Activated T-cell treated with anti-CD3 and anti-CD28 coated beads for 4 hours (primary cell): ENCODE measurements at places on chromosomes 1 and 21.

DNA sequence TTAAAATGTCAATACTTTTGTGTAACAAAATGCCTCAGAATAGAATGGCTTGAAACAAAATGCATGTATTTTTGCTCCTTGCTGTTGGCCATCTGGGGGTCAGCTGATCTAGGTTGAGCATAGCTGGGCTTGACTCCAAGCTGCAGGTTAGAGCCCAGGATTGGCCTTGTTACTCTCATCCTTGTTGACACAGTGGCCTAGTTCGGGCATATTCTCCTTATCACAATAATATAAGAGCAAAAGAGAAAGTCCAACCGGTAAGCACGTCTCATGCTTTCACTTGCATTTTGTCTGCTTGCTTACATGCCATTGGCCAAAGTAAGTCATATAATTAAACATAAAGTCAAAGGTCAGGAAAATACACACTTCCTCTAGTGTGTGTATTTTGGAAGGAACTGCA, 456.2 kb downstream of the KCNT2 start:
- no peak for DNase-seq

DNA sequence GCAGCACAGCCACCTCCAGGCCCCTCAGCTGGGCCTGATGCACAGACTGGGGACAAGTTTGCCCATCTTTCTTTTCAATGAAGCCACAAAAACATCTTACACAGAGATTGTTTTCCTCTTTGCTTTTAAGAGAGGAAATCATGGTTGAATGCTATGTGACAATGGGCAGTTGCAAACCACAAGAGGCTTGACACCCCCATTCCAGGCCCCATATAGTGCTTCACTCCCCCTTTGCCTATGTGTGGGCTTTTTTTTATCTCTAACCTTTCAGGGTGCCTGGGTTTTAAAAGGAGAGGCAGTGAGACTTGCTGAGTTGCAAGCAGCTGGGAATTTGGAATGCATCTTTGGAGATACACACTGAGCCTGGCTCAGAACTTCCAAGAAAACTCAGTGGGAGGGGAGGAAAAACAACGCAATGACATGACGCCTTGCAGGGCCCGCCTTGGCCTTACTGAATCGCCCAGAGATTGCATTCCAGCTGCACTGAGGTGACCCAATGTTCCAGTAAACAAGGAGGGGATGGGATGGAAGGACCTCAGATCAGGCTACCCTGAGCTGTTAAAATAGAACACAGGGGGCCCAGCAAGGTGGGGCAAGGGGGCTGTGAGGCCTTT, 145.2 kb upstream of the ZNF648 start:
- no peak for DNase-seq

GRCh38 chr1:5341471-5341870, 650.8 kb downstream of the NPHP4 start:
- no peak for DNase-seq

DNA sequence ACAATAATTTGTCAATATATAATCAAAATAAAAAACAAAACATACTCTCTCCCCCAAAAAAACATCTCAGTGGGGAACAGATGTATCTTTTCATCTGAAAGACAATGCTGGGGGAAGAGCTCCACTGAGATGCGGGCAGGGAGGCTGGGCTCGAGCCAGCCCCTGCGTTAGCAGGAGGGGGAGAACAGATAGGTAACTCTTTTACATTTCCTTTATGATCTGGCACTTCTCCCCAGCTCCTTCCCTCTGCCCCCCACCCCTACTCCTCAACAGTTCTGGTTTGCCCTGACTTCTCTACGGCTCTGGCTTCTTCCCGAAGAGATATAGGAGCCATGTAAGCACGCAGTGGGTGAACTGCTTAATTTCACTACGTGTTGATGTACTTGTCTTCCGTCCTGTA, 12.4 kb downstream of the LEPR start:
- DNase-seq, result no peak

DNA sequence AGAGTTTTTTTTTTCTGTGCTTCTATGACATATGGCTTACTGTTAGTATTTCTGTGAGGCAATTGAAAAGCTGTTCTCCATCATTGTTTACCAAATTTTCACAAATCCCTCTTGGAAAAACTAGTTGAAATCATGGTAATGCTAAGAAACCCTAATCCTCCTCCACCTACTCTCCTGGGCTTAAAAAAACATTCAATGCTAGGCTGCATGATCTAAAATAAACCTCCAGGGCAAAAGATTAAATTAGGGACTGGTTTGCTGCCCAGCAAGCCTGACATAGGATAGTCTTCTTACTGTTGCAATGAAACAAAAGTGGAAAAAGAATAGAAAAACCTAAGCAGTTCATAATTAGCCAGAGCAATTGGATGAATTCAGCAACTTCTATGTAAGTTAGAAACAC, 16.1 kb downstream of the C1orf52 start:
- DNase-seq, result no peak

DNA sequence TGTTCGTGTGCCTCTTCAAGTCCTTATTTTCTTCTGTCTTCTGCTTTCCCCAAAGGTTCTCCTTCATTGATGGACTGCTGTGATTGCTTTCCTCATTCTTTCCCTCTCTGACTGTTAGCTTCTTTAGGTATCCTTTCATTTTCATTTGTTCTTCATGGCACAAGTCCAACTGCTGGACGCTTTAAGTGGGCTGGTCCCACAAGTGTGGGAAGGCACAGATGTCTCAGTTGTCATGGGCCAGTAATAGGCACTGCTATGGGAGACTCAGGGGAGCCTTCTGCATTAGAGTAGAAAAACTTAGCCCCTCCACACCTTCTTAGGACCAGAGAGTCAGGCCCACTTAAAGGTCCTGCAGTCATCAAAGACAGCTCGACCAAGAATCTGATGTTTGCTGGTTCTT, 122.3 kb upstream of the C1orf105 start:
- DNase-seq, result no peak

GRCh38 chr1:198686069-198686728, 47.4 kb downstream of the PTPRC start:
- no peak for DNase-seq
